A549 (cell line): ENCODE measurements at places on chromosomes 2 and 18.

- no peak for DNase-seq
Measured at GRCh38 chr2:222261504-222261903, 37.3 kb downstream of the PAX3 start.

- DNase-seq = no peak
Measured at GRCh38 chr18:33472509-33472908, 32.0 kb upstream of the CCDC178 start.

- no peak for DNase-seq
Measured at GRCh38 chr2:191287820-191288219, 42.6 kb downstream of the MYO1B start.

- peak; percentile 62 for DNase-seq
Measured at GRCh38 chr2:85273738-85274731, 53.8 kb downstream of the TGOLN2 start.

DNA sequence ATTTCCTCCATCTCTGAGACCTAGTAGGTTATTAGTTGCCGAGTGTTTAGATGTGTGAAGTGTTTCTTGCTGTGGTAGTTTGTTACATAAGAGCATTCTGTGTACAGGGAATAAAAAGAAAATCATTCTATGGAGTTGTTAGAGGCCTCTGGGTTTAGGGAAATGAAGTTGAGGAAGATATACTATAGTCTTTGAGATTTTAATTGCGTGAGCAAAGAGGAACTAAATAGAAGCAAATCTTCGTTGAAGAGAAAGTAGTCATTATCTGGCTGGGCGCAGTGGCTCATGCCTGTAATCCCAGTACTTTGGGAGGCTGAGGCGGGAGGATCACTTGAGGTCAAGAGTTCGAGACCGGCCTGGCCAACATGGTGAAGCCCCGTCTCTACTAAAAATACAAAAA, 19.0 kb downstream of the USP39 start:
- no peak for DNase-seq

DNA sequence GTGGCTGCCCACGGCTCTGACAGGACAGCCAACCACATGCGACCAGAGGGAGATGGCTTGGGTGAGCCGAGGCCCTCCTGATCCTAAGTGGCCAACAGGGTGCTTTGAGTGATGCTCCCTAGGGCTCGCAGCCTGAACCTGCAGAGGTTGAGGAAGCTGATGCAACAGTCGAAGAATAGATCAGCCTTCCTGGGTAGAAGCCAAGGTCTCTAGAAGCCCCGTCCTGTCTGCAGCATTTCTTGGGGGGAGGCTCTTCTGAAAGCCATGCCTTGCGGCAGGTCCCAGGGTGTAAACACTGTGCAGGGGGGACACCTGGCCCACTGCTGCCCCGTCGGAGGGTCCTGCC, 136.4 kb downstream of the HDAC4 start:
- no peak for DNase-seq

GRCh38 chr2:158774681-158775080, 20.4 kb upstream of the DAPL1 start:
- DNase-seq = no peak

GRCh38 chr2:66127656-66128055, 307.3 kb upstream of the MEIS1 start:
- DNase-seq = no peak

DNA sequence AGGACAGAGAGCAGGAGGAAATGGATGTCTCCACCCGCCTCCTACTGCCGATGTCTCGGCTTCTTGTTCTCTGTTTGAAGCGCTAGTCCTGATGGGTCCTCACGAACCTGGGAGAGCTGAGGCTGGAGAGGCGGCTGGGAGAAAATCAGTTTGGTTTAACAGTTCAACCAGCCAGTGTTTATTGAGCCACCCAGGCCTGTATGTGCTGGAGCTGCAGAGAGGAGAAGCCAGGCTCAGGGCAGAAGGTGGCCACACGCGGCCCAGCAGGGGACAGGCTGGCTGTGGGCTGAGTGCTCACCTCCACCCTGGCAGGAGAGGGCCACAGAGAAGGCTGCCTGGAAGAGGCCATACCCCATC, 202.1 kb downstream of the CYP26B1 start:
- DNase-seq = no peak

GRCh38 chr2:95391641-95392310, 10.7 kb upstream of the FAHD2A start:
- DNase-seq = no peak

- DNase-seq = no peak
Measured at GRCh38 chr2:168501466-168502065, 45.5 kb downstream of the CERS6 start.

- DNase-seq = no peak
Measured at GRCh38 chr18:61972389-61973264, 79.8 kb upstream of the RNF152 start.

- DNase-seq = no peak
Measured at GRCh38 chr18:37364237-37364636, 201.4 kb downstream of the CELF4 start.

- no peak for DNase-seq
Measured at GRCh38 chr2:39107724-39108273, 13.1 kb downstream of the SOS1 start.

DNA sequence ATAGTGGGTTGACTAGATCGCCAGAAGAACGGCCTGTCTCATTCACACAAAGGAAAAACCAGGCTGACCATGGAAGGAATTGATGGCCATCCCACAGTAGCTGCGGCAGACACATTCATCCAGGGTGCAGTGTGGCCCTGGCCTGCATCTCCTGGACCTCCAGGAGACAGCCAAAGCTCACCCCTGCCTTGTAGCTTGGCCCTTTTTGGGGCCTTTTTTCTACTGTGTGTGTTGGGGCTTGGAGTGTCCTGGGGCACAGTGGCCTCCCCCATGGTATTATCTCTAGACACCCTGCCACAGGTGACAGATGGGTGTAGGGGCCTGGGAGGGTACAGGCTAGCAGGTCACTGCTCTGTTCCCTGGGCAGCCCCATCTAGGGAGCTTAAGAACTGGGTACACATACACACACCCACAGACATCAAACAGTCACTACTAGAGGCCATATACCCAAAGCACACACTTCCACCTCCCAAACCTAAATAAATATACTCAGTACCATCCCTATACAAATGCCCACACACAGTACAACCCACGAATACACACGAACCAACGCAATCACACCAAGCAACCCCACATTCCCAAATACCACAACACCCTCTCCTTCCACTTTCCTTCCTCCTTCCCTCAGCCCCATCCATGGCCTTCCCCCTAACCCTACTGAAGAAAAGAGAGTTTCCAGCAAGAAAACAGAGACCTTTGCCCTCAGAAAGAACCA, 8.6 kb downstream of the EN1 start:
- no peak for DNase-seq

DNA sequence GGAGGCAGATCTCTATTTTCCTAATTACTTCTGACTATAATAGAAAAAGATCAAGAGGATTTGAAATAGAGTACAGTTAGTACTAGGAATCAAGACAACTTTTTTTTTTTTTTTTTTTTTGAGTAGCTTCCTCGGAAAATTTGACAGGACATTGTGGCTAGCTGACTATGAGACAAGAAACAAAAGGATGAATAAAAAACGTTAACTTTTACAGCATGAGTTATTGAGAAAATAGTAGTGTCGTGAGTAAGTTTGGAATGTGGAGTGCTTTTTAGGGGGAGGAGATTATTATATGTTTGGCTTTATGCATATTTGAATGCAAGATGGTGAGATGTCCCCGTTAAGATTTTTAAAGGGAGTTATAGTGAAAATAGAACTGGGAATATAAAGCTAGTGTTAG, 27.7 kb upstream of the CPS1 start:
- DNase-seq = no peak

- DNase-seq = no peak
Measured at GRCh38 chr18:5582076-5582475, 38.3 kb upstream of the EPB41L3 start.

DNA sequence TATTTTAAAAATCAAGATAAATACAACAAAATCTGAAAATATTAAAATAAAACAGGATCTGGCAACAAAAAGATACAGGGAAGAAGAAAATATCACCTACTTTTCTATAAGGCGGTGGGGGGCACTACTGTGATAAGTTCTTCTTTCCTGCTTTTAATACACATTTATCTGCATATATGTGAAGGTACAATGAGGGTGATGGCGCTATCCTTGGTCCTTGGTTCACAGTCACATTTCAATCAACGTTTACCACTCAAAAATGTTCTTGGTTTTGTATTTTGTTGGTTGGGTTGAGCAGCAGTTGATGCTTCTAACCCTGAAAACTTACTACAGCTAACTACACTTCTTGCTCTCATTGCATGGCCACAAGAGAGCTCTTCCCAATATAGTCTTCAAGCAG, 112.4 kb downstream of the COL6A3 start:
- DNase-seq = no peak

- no peak for DNase-seq
Measured at GRCh38 chr2:174589334-174589733, 8.3 kb downstream of the WIPF1 start.

DNA sequence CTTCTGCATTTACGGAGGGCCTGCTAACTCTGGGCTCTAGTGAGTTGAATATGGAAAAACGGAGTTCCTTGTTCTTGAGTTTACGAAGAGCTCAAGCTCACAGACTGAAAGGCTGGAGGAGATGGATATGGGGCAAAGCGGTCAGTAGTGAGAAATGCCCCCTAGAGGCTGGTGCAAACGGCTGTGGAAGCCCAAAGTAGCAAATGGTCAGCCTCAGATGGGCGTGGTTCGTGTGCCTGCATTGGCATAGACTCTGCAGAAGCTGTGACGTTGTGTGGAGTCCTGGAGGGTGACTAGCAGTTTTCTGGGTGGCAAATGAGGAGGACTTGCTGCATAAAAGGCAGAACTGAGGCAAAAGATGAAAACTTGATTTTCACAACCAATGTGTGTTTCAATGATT, 93.6 kb upstream of the TWIST2 start:
- DNase-seq = no peak

DNA sequence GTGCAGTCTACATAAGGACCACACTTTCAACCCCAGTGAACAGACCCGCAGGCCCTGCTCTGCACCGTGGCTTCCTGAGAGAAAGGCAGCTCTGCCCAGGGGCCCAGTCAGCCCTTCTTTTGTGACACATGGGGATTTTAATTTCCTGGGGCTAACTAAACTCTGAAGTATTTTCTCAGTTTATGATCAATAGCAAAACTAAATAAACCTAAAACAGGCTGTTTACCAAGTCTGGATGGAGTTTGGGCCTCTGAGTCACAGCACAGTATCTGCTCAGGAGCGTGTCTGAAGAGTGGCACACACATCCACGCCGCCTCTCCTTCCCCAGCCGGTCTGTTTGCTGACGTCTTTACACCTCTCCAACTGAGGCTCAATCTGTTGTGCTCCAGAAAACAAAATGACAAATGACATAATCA, 72.3 kb downstream of the LDLRAD4 start:
- DNase-seq = no peak
